ENCODE measurements at places on chromosomes 5 and 9.

DNA sequence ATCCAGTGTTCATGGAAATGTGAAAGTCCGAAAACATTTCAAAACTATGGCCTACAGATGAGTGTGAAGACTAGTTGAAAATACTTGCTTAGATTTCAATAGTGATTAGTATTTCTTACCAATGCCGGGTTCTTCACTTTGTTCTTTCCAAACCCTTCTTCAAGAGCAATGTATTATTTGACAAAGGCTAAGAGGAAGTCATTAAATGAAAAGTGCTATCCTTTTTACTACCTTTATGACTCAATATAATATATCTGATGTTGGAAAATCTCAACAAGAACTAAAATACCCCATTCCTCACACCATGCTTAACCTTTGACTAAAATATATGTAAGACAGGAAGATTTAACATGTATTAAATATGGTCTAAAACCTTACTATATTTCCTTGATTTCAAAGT is 6.7 kb upstream of the MIER3 start:
- no peak for DNase-seq

- no peak for DNase-seq
These were observed 583.2 kb downstream of the EBF1 start for GRCh38 chr5:158516521-158516920.

GRCh38 chr9:31574006-31574765 is 810.3 kb upstream of the ACO1 start:
- no peak for DNase-seq

DNA sequence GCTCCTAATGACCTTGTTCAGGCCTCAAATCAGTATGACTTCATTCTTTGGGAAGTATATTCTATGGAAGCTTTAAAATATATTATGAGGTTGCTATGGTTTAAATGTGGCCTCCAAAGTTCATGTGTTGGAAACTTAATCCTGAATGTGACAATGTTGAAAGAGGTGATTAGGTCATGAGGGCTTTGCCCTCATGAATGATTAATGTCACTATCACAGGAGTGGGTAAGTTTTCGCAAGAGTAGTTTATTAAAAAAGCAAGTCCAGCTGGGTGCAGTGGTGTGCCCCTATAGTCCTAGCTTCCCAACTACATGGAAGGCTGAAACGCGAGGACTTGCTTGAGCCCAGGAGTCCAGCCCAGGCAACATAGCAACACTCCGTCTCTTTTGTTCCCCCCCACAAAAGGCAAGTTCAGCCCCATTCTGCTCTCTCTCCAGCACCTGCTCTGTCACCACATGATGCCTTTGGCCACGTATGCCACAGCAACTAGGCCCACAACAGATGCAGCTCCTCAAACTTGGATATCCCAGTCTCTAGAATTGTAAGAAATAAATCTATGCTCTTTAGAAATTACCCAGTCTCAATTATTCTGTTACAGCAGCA is 105.3 kb downstream of the SIL1 start:
- no peak for DNase-seq

DNA sequence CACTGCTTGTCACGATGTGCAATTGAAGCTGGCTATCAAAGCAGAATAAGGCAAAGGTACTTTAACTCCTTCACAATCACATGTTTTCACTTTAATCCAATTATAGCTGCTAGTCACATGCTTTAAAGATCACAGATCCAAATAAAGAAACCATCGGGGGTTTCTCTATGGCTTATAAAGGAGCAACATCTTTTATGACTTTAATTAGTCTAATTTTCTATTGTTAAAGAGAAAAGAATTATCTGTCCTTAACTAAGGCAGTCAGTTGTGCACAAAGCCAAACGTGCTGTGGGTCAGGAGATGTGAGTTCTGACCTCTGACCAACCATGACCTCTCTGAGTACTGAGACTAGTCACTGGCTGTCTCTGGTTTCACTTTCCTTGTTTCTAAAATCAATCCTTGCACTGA is 561.1 kb downstream of the RAB3C start:
- DNase-seq = no peak

DNA sequence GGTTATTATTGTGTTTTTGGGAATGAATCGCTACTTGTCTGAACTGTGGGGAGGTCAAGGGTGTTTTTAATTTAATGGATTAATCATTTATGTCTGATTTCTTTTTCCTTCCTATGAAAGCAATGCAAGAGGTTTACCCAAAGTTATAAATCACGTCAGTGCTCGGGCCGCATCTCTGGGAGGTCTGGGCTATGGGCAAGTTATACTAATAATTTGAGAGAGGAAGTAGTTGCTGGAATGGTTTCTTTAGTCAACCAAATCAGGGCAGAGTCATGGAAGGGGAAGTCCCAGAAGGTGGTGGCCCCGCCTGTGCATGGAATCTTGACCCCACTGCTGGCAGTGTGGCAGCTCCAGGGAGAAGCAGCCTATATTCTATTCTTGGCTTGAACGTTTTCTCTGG is 180.2 kb downstream of the HSPA4 start:
- peak; percentile 55 for DNase-seq

DNA sequence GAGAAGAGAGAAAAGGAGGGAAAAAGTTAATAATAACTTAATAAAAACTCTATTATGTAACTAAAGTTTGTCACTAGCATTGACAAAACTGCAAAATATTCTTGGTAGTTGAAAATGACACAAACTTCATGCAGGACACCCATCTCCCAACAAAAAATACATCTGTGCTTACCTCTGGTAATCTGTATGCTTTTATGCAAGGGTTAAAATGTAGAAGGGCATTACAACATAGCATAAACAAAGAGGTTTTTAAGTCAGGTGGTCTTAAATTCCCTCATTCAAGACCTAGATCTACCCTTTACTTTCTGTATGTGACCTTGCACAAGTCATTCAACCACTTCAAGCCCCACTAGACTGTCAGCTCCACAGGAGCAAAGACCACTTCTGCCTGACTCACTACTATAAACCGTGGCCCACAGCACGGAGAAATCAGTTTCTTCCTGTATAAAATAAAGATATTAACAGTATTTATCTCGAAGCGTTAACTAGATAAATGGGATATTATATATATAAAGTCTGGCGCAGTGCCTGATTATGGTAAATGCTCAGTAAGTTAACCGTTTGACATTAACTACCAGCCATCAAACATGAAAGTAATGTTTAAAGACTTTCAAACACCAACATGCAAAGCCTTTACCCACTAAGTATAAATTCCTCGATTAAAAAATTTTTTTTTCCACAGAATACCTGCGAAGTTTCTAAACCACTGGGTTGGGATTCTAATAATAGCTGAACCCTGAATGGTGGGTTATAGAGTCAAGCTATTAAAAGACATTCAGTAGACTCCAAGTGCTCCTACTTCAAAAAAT is 2.0 kb downstream of the FBXL17 start:
- DNase-seq = no peak

DNA sequence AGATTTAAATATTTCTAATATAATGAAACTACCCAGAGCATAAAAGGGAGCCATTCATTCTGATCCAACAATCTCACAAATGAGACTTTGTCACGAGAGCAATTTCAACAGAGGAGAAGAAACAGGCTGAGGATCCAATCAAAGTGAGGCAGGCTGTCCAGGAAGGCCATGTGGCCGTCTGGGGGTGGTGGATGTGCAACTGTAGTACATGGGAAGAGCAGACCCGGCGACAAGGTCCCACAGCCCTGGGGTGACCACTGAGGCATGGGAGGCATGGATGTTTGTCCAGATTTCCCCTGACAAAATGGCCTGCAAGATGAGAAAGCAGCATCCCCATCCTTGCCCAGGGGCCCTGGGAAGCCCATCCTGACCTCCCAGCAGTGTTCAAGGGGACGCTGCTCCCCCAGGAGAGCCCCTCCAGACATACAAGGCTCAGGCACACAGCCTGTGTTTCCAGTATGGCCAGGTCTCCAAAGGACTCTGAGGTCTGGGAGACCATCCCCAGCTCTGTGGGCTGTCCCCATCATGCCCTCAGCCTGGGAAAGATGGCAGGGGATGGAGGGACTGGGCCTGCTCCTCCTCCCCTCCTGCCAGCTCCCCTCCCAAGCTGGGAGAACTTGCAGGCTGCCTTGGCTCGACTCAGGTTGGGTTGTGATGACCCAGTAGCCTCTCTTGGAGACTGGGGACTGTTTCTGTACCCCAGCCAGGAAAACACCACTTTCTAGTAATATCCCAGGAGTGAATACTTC is 27.5 kb upstream of the FCN2 start:
- peak; percentile 77 for DNase-seq

GRCh38 chr9:74497748-74498620 is 849 bp downstream of the RORB start:
- peak; percentile 80 for DNase-seq

- no peak for DNase-seq
These were observed 183.4 kb downstream of the GOLPH3 start for GRCh38 chr5:31990701-31991110.

- DNase-seq = no peak
These were observed at the start of gene KCNV2 for GRCh38 chr9:2717385-2717784. Gene KCNV2, plus strand, starts transcription at chr9:2717510. Its CDS starts 230 bp downstream, at chr9:2717740.

GRCh38 chr5:18069790-18070189 is 435.5 kb downstream of the TAF11L14 start:
- no peak for DNase-seq

DNA sequence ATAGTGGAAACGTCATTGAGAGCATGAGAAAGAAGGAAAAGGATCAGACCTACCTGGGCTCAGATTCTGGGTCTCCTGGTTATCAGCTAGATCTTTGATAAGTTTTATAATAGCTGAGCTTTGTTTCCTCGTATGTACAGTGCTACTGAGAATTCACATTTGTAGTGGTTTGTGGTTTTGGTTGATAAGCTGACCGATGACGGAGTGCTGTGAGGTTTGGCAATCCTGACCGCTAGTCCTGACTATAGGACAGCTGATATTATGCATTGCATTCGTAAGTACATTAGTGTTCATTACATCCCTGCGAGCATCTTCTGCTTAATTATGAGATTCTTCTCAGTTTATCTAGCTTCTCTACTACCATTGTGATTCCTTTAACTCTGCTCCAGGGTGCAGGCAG is 190.7 kb upstream of the SLC27A6 start:
- no peak for DNase-seq

DNA sequence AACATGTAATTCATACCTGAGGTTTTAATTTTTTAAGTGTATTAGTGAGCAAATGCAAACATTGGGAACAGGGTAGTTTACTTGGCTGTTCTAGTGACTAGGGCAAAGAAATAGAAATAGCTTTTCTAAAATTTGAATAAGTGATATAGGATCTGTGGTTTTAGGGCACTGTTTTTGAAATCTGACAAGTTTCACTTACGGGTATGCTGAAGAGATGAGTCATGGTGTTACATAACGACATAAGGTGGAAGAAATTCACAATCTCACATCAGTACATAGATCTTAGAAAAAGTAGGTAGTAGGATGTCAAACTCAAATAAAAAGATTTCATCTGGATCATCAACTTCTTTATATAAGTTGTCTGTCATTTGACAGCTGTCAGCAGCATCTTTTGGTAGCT is 772.3 kb downstream of the MAT2B start:
- no peak for DNase-seq

DNA sequence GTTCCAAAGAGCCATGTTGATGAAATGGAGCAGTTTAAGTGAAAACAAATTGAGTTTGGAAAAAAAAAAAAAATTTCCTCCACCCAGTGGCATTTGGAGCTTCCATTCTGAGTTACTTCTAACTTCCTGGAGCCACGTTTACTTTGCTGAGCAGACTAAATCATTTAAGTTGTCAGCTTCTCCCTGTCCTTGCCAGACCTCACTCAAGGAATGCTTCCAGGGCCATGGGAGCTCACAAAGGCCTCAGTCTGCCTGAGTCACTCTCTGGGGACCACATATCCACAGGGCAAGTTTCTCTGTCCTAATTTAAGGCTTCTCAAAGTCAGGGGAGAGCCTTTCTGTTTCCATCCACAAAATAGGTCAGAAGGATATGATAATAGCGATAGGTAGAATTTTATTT is 210.3 kb upstream of the TNC start:
- peak; percentile 79 for DNase-seq

DNA sequence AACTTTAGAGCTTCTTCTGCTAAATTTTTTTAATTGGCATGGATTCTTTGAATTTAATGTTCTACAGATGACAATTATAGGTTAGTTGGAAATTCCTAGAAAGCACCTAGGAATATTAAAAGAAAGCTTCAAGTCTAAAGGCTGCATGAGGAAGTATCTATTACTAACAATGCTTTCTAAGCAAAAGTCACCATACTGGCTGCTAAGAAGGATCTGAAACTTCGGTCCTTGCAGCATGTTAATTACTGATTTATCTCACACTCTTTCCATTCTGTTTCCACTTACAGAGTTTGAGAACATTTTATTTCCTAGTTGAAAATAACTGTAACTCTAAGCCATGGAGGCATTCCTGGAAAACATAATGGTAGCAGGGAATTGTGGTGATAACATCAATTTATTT is 8.4 kb downstream of the SEMA6A start:
- no peak for DNase-seq

DNA sequence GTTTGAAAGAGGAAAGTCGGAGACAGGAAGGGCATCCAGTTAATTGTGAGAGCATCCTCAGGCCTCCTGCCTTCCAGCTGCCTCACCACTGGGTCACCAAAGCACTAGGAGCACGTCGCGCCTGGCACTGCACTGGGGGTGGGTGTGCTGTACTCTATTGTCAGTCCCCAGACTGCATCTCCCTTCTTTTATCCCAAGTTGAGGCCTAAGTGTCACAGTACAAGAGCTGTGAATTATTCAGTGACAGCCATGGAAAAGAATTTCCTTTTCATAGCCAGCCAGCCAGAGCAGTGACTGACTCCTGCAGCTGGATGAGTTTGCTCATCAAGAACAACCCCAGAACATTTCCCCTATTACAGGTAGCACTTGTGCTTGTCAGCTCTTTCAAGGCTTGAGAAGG is 16.3 kb downstream of the CLTA start:
- no peak for DNase-seq

GRCh38 chr5:169421677-169422076 is 120.7 kb upstream of the SLIT3 start:
- no peak for DNase-seq

GRCh38 chr9:76453785-76454184 is 5.2 kb upstream of the GCNT1 start:
- DNase-seq = no peak

Measured in posterior vena cava (tissue), 2 donors.